ENCODE measurements at places on chromosomes 11 and 22.

DNA sequence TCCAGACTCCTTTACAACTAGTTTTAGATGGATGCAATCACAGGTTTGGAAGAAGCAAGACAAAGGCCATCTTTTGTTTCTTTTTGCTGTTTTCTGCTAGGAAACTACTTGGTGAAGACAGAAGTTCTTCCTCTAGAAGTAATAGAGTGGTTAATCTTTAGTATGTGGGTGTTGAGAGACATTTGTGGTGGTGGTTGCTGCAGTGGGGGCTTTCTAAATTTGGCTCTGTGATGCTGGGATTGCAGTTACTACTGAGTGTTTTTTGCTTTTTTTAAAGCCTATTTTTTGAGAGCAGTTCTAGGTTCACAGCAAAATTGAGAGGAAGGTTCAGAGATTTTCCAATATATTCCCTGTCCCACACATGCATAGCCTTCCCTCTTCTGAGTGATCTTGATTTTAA, 120.0 kb downstream of the AASDHPPT start:
- DNase-seq, result no peak

DNA sequence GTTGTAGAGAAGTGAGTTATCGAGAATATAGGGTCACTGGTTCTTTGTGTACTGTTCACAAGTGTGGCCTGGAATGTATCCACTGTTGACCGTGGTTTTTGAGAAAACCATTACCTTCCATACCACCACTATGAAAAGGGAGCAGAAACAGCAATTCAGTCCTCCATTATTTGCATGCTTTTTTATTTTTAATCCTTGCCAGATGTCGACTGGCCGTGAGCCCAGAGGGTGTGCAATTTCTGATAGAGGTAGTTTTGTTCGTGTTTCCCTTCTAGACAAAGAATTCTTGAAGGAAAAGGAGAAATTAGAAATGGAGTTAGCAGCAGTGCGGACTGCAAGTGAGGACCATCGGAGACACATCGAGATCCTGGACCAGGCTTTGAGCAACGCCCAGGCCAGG, 81.7 kb downstream of the AMOTL1 start:
- no peak for DNase-seq

DNA sequence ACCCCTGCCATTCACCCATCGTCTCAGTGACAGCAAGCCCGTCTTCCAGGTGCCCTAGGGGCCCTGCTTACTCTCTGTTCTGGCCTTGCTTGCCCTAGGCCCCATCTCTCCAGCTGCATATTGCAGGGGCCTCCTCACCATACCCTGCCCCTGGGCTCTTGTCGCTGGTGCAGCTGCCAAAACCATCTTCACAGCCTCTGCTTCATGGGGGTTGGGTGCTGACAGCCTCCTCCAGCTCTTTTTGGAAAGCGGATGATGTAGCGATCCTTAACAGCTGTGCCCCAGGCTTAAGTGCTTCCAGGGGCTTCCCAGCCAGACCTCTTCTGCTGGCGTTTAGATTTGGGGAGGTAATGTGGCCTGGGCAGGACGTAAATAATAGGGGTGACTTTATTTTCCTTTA, 61.2 kb upstream of the SUSD2 start:
- DNase-seq, result no peak

DNA sequence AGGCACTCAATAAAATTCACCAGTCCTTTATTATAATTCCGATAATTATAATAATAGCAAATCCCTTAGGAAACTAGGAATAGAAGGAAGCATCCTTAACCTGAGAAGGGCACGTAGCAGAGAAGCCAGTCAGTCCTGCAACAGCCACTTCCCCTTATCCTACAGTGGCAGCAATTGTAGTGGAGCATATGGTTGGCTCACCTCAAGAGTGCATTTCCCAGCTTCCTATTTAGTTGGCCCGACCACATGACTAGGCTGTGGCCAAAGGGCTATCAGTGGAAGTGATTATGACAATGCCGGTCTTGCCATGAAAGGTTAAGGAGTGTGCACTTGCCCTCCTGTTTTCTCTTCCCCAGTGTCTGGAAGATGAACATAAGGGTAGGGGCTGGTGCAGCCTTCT, 27.0 kb downstream of the TESMIN start:
- no peak for DNase-seq

- no peak for DNase-seq
Observed at GRCh38 chr22:39577366-39577765, 6.8 kb downstream of the CACNA1I start.

DNA sequence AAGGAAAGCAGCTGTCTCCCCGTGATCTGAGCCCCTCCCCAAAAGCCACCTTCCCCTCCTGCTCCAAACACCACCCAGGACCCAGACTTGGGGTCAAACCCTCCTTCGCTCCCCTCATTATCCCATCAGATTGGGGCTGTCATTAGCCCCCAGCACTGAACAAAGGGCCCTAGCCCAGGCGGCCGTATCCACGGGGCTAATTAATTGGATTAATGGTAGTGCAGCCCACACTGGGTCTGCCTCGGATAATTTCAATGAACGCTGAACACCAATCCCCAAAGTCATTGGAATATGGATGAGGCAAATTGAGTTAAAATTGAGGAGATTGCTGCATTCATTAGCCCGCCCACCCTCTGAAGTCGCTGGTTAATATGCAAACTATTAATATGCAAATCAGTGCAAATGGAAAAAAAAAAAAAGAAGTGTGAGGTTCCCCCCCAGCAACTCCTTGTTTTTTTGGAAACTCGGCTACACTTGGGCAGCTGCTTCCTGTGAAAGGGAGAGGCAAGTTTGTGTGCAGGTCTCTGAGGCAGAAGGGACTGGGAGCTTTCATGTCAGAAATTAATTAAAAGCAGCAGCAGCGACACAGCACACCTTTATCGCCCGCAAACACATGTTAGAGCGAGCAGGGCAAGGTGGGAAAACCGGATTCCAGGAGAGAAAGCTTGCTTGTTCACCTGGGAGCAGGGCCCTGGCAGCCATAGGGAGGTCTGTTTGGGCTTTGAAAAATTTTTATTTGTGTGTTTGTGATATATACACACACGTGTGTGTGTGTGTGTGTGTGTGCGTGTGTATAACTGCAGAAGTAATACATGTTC, 517.8 kb downstream of the MIAT start:
- no peak for DNase-seq

DNA sequence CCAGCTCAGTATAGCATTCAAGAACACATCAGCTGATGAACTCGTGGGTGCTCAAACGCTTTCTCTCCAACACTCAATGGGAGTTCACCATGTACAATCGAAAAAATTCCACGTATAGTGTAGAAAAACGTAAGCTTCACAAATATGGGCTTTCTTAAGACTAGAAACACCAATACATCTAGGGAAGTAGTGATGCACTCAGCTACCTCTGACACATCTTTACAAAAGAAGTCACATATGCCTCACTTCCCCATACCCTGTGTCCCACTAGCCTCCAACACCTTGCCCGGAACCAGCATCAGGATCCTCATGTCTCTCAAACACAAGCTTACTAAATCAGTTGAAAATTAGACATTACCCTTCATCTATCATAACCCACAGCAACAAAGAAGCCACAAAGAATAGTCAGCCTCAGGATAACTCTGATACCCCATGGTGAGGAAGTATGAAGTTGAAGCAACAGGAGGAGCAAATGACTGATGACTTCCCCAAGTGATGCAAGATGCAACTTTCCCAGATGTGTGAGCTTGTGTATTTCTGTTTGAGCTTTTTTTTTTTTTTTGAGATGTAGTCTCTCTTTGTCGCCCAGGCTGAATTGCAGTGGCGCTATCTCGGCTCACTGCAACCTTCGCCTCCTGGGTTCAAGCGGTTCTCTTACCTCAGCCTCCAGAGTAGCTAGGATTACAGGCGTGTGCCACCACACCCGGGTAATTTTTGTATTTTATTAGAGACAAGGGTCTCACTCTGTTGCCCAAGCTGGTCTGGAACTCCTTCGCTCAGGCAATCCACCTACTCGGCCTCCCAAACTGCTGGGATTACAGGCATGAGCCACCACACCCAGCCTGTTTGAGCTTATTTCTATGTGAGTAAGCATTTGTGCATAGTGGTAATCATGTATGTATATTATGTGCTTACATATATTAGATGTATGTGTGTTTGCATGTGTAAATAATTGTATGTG, 8.5 kb upstream of the DENND5A start:
- DNase-seq, result no peak

DNA sequence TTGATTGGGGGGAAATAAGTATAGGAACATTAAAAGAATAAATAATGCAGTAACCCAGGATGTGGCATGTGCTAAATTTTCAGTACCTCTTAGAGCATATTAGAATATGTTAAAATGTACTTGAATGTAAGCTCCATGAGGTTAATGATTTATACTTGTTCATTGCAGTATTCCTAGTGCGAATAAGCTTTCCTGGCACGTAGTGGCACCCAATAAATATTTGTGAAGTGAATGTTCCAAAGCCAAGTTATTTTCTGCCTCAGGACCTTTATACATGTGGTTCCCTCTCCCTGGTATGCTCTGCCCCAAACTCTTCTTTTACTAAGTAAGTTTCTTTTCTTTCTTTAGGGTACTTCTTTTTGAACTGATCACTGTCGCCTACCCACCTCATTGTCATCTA, 118.8 kb downstream of the DBX1 start:
- no peak for DNase-seq

GRCh38 chr22:42704896-42705295, 15.8 kb downstream of the A4GALT start:
- DNase-seq, result peak; percentile 14

Data from iPS-NIHi11 (cell line).